CD4-positive, alpha-beta T cell treated with Interferon gamma for 1 hour (primary cell): ENCODE measurements at places on chromosomes 11 and 22.
A peak's percentile ranks its signal among the peaks of the same experiment; 100 is the strongest.

- DNase-seq = no peak
Measured at GRCh38 chr11:111472228-111472627, 40.0 kb downstream of the BTG4 start.

DNA sequence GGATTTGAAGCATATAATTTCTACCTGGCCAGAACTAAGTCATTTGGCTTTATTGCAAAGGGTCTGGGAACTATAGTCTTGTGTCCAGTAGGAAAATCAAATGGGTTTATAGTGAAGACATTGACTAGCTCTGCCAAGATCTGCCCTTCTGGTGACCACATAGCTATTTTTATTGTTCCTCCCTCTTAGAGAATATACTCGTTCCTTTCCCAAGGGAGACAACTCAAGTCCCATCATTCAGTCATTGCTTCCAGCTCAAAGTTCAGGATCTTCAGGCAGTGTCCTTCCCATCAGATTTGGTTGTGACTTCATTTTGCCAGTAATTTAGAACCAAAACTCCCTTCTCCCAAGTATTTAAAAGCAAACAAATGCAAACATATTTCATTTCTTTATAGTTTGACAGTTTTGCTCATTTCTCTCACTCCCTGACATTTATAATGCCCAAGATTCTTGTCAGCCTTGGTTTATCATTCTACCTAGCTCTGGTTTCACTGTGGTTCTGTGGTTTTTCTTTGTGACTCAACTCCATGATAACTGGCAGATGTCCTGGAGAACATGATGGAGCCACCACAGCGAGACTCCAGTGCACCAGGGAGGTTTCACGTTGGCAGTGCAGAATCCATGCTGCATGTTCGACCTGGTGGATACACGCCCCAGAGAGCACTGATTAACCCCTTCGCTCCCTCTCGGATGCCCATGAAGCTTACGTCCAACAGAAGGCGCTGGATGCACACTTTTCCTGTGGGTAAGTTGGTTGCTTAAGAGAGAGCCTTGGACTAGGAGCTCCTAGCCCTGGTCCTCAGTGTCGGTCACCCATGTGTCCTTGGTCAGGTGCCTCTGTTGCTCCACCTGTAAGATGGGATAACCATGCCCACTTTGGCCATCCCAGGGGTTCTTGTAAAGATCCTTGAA, 64.9 kb downstream of the DEPDC5 start:
- DNase-seq = no peak

DNA sequence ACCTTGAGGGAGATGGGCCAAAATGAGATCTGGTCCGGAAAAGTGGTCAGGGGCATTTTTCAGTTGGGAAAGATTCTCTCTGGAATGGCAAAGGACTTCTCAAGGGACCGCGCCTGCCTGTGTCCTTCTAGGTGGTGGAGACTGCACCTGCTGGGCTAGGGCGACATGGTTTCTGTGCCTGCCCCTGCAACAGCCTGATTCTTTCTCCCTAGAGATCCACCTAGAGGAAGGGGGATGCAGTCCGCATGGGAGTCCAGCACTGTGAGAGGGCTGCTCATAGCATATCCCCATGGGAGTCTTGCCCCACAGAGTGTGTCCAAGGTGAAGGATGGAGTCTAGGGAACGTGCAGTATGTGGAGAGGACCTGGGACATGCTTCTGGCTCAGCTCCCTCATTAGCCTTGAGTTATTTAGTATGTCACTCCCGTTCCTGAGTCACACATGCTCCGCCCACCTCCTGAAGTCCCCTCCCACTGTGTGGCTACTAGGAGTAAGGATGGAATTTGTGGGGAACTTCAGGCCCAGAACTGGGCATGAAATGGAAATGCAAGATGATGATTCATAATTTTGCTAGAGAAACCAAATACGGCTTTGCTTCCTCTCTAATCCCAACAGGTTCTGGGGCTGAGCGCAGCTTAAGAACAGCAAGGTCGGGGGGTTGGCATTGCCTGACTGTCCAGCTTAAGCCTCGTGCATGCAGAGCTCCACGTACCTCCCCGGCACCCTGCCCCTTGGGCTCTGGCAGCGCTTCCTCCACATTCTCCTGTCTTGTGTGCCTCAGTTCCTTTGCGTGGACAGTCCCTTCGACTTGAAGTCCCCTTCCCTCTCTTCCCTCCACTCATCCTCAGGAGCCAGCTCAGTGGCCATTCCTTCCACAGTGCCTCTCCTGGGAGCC, 35.0 kb downstream of the GRIK4 start:
- no peak for DNase-seq

- no peak for DNase-seq
Measured at GRCh38 chr11:19467904-19468303, 227.2 kb upstream of the E2F8 start.

- no peak for DNase-seq
Measured at GRCh38 chr11:17593466-17594245, 46.6 kb downstream of the OTOG start.

GRCh38 chr11:75725547-75726320, 8.1 kb downstream of the MOGAT2 start:
- DNase-seq = no peak

- DNase-seq = no peak
Measured at GRCh38 chr22:33357981-33358399, 299.8 kb upstream of the SYN3 start.

GRCh38 chr11:71252770-71253730, 673 bp upstream of the SHANK2 start:
- DNase-seq = no peak

GRCh38 chr11:1462698-1462975, 23.9 kb downstream of the MOB2 start:
- no peak for DNase-seq

- DNase-seq = peak; percentile 32
Measured at GRCh38 chr11:11171854-11172253, 181.2 kb downstream of the CSNK2A3 start.

DNA sequence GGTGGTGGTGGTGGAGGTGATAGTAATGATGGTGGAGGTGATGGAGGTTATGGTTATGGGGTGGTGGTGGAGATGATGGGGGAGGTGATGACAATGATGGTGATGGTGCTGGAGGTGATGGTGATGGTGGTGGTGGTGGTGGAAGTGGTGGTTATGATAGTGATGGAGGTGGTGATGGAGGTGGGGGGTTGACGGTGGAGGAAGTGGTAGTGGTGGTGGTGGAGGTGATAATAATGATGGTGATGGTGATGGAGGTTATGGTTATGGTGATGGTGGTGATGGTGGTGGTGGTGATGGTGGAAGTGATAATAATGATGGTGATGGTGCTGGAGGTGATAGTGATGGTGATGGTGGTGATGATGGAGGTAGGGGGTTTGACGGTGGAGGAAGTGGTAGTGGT, 16.9 kb upstream of the WNT7B start:
- peak; percentile 24 for DNase-seq

DNA sequence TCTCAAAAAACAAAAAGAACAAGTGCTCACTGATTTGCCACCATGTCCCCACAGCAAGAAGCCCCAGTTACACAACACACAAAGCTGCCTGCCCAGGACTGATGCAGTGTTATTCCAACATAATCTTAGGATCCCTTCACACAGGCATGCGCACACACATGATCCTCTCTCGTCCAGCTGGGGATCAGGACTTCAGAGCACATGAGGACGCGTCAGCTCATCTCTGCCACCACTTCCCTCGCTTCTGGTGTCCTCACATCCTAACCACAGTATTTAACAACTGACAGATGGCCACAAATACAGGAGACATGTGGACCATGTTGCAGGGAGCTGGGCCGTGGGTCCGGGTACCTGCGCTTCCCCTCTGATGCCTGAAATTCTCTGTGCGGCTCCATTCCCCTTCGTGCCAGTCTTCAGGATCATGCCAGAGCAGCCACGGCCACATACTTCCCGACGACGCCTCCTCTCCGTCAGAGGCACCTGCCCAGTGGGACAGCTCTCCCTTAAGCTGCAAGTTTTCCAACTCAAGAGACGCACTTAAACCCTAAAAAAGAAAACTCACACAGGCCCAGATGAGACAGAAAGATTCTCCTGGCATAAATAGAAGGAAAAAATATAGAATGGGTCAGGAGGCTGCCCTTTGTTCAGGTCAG, 68.3 kb downstream of the PACSIN2 start:
- no peak for DNase-seq

DNA sequence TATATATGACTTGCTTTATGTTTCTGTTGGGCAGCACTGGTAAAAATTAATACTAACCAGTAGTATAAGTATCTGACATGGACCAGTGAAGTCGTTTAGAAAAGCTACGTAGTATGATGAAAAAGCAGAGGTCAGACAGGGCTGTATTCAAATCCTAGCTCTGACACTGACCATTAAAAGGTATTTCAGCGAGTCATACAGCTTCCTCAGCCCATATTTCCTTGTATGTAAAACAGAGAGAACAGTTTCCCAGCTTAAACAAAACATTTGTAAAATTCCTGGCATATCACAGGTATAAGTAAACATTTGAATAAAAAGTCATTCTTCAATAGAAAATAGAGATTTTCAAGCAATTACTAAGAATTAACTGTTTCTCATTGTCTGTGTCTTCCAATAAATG, 4.2 kb downstream of the NOX4 start:
- no peak for DNase-seq

DNA sequence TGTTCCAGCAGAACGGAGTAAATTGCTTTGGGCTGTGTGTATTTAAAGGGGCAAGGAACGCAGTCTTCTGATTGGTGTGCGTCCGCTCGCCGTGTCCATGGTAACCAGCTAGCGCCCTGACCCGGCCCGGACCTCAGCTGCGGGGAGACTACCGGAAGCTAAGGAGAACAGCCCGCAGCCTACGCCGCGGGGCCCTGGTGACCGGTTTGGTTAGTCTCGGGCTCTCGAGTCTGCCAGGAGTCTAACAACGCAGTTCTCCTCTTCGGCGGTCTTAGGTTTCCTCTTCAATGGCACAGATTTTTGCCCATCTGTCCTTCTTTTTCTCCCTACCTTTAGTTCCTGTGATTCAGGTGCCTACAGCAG, 3.5 kb upstream of the OR56A3 start:
- DNase-seq = no peak

DNA sequence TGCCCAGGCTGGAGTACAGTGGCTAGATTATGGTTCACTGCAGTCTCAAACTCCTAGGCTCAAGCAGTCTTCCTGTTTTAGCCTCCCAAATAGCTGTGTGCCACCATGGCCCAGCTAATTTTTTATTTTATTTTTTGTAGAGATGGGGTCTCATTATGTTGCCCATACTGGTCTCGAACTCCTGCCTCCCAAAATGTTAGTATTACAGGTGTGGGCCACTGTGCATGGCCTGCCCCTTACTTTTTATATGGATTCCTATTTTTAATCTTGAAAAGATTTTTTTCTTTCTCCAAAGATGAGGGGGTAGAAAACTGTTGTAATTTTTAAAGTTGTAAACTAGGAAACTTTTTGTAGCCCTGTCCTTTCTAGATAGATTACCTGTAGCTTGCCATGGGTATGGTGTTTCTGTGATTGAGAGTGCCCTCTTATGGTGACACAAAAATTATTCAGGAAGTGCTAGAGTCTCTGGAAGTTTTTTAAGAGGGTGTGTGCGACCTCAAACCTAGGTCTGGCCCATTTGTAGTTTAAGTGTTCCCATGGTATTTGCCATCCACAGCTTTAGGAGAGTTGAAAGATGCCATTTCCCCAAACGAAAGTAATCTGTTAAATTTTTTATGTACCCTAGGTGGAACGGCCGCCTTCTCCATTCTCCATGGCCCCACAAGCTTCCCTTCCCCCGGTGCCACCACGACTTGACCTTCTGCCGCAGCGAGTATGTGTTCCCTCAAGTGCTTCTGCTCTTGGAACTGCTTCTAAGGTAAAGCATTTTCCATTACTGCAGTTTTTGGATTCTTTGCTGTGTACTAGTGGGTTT, 32.4 kb downstream of the MCAM start:
- no peak for DNase-seq

DNA sequence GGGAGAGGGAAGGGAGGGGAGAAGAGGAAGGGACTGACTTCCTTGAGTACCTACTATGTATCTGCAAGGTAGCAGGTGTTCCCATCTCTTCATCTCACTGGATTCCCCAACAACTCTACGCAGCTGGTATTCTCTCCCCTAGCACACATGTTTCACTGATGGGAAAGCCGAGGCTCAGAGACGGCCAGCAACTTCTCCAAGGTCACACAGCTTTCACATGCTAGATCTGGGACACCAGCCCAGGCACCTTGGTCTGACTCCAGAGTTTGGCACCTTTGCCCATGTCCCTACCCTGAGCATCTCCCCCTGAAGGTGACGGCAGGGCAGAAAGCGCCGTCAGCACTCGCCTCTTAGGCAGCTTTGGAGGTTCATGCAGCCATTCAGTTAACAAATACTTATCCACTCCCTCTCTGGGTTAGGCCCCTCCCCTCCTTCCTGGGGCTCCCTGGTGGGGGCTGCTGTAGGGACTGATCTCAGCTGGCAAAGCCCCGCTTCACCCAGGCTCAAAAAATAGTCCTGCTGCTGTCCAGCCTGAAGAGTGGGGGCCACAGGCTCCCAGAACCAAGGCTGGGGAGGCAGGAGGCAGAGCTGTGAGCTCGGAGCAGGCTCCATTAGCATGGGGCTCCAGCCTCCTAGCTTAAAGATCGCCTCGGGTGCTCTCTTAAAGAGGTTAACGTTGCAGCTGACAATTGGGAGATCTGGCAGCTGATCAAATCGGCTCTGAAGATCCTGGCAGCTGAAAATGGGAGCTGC, 79.4 kb downstream of the IGLL1 start:
- DNase-seq = no peak

DNA sequence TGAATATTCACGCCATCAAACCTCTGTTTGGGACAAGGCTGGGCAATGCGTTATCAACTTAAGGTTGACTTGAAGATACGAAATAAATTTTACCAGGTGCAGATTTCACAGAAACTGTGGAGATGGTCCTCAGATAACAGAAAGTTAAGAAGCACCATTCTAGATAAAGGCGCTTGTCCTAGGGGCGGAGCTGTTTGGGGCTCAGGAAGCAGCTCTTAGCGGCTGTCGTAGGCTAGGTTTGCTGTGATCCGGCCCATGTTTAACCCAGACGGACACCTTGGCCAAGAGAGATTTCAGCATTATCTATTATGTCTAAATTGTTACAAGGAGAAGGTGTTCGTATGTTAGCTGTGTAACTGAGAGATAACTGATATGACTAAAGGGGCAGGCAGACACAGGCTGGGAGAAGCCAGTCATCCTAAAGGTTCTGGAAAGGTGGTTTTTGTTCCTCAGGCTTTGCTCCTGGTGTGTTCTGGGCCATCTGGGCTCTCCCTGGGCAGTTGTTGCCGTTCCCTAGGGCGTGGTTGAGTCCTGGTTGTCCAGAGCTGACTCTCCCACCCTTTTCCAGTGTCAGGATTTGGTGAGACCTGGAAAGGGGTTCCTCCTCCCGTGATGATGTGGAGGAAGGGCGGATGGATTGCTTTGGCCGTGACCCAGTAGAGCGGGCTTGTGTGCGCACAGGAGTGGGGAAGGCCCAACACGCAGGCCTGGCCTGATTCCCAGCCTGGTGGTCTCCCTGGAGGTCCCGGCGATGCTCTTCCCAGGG, 25.8 kb downstream of the TPCN2 start:
- DNase-seq = no peak

GRCh38 chr11:46210133-46210636, 67.3 kb upstream of the CREB3L1 start:
- DNase-seq = peak; percentile 19

DNA sequence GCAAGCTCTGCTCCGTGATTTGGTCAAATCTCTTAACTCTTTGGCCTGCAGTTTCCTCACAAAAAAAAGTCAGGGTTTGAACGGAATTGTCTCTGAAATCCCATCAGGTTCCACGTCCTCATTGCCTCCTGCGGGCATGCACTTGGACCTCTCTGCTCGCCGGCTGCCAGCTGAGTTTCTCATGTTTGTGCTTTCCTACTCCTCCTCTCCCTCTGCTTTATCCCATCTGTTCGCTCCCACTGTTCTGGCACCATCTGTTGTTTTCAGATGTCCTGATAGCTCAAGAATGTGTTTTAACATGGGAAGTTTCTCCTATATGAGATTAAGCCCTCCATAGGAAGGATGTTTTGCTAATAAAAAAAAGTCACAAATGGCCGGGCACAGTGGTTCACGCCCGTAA, 49.4 kb upstream of the ARHGAP42 start:
- DNase-seq = no peak

GRCh38 chr22:19886605-19887255, 32.1 kb upstream of the GNB1L start:
- DNase-seq = peak; percentile 39
